Sciatic nerve (tissue), 2 donors: ENCODE measurements at places on chromosomes 5 and 9.
A peak's percentile ranks its signal among the peaks of the same experiment; 100 is the strongest.

DNA sequence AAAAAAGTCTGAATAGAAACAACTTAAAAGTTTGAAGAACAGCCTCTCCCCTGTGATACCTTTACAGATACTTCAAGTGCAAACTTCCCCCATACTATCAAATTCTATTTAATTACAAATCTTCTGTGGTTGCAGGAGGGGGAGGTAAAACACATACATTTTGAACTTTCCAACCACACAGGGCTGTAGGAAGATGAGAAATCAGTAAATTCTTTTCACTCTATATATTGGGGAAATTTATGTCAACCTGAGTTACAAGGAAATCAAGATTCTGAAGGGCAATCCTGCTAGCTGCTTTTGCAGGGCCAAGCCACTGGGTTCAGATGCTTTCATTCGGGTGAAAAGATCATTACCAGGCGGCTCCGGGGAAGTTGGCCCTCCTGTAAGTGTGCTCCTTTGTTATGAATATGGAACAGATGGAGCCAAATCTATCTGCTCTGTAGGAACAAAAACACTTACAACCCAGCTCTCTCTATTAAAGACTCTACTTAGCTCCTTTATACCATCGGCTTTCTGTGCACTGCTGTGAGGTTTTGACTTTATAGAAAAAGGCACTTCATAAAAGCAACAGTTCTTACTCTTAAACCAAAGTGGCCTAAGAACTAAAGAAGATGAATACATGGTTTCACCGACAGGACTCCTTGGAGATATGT lies 269.1 kb downstream of the EFNA5 start:
- DNase-seq: no peak

DNA sequence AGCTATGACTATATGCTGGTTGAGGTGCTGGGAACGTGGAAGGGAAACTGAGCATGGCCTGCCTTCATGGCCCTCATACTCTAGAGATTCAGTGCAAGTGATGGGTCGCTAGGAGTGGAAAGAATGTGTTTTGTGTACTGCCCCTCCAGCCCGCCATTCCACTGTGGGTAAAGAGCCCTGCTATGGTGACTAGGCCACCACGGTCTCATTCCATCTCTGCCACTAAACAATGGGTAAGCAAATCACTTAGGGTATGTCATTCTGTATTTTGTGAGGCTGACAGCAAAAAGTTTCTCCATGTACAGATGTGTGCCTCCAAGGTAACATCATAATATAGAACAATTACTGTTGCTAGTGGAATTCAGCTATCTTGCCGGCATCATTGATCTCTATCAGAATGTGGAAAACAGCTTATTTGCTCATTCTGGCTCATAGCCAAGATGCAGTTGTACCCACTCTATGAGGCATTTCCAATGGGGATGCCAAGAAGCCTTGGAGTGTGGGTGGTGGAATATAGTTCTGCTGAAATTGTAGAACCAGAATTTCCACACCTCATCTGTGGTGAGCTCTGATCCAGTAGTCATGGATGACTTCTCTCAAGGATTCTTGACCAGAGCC lies 12.5 kb downstream of the SMARCA2 start:
- no peak for DNase-seq

- no peak for DNase-seq
These were observed 14.5 kb downstream of the ANP32B start for GRCh38 chr9:97997330-97998276.

DNA sequence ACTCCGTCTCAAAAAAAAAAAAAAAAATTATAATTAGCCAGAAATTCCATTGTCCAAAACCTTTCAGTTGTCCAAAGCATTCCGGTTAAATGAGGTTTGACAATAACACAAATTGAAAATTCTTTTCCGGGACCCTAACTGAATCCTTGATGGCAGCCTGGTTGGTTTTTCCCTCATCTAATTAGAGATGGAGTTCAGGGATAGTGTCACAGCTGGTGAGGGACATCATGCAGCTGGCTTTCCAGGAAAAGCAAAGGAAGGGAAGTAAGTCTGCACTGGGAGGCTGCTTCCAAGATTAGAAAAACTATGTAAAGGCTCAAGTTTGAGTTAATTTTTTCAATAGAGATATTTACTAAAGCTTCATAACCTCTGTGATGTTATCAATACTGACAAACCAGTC lies 195.4 kb downstream of the ADAMTS12 start:
- DNase-seq: no peak

- DNase-seq: no peak
These were observed 285.0 kb downstream of the DMRT2 start for GRCh38 chr9:1335174-1335573.

- DNase-seq: no peak
These were observed 607 bp downstream of the UQCRQ start for GRCh38 chr5:132867046-132867451.

DNA sequence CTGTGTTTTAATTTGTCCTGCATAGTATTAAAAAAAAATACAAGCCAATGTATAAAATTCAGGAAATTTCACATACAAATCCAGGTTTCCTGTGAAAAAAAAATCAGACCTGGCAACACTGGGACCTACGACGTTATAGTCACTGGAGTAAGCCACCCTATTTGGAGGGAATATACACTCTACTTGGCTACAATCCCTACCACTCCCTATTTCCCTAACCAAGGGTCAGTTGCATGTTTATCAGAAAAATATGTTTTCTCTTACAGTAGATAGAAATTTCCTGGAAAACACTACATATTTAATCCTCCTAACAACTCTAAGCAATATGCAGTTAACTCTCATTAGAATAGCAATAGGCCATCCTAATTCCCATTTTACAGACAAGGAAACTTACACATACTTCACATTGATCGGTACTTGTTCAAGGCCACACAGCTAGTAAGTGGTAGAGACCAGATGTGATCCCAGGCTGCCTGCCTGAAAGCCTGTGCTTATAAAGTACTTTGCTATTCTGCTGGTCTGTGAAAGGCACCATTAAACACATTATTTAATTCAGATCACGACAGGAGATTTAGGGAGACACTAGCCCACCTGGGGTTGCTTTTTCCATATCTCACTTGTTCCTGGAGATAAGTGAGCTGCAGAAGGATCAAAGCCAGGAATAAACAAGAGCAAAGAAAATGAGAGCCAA lies 70.8 kb downstream of the MFAP3 start:
- DNase-seq: no peak

GRCh38 chr9:133100506-133101355 lies 20.3 kb downstream of the RALGDS start:
- DNase-seq: no peak

- DNase-seq: no peak
These were observed 60.6 kb upstream of the S1PR3 start for GRCh38 chr9:88930716-88931115.

DNA sequence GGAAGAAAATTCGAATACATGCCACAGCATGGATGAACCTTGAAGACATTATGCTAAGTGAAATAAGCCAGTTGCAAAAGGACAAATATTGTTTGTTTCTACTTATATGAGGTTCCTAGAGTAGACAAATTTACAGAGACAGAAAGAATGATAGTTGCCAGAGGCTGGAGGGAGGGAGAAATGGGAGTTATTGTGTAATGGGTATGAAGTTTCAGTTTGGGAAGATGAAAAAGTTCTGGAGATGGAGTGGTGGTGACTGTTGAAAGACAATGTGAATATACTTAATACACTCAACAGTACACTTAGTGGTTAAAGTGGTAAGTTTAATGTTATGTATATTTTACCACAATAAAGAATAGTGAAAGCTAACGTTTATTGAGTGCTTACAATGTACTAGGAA lies 99.6 kb upstream of the SLC44A1 start:
- no peak for DNase-seq

DNA sequence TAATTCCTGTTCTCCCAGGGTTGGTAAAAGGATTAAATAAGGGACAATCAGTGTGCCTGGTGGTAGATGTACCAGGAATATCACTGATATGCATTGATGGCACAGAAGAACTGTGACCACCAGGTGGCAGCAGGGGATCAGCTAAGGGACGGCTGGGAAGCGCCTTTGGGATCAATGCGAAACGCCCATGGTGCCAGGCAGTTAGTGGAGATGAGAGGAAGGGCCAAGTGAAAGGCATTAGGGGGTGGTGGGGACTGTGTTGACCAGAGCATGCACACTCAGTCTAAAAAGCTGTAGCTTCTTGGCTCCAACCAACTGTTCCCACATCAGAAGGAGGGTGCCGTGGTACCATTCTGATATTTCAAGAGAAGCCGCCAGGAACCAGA lies 55.6 kb downstream of the ARHGEF37 start:
- peak; percentile 91 for DNase-seq

DNA sequence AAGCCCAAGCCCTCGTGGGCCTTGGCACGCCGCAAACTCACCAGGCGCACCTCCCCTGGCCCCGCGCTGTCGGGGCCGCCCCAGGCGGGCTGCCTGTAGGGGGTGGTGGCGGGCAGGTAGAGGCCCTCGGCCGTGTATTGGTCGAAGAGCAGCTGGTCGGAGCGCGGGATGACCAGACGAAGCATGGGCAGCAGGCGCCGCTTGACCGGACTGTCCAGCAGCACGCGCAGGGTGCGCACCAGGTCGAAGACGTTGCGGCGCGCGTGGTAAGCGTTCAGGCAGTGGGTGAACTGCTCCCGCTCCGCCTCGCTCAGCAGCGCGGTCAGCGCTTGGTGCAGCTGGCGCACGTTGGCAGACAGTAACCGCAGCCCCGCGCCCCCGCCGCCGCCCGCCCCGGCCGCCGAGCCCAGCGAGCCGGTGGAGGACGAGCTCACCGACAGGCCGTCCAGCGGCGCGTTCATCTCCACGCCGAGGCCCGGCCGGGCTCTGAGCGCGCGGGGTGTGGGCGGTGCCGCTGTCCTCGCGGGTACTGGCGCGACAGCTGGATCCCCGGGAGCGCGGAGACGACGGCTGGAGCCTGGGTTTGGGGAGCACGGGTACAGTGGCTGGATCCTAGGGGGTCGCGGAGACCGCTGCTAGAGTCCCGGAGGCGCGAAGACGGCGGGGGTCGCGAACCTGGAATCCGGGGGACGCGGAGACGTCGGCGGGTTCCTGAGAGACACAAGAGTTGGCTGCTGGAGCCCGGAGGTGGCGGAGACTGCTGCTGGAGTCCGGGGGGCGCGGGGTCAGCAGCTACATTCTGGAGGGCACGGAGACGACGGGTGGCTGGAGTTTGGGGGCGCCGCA lies 709 bp downstream of the WHRN start:
- DNase-seq: peak; percentile 67

- no peak for DNase-seq
These were observed 401.9 kb upstream of the GRIA1 start for GRCh38 chr5:153088538-153088937.

GRCh38 chr5:132883261-132883834 lies 9.9 kb downstream of the LEAP2 start:
- no peak for DNase-seq
